RCC 7860 (cell line): ENCODE measurements at places on chromosomes 11 and 22.
A peak's percentile ranks its signal among the peaks of the same experiment; 100 is the strongest.

DNA sequence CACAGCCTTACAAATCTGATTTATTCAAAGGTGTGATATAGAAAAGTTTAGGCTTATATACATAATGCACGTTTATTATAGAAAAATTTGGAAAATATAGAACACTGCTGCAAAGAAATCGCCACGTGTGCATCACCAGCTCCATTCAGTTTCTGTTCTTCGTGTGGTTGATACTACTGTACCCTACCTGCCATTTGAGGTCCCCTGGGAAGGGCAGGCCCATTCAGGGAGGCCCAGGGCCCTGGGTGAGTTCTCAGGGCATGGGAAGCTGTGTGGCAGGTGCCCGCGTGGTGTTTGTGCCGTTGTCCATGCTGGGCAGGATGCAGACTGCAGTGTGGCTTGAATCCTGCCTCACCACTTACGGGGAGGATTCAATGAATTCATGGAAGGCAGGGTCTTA lies 60.8 kb downstream of the TBC1D22A start:
- DNase-seq, result no peak

- no peak for DNase-seq
Observed at GRCh38 chr22:36884349-36885158, 23.7 kb downstream of the NCF4 start.

DNA sequence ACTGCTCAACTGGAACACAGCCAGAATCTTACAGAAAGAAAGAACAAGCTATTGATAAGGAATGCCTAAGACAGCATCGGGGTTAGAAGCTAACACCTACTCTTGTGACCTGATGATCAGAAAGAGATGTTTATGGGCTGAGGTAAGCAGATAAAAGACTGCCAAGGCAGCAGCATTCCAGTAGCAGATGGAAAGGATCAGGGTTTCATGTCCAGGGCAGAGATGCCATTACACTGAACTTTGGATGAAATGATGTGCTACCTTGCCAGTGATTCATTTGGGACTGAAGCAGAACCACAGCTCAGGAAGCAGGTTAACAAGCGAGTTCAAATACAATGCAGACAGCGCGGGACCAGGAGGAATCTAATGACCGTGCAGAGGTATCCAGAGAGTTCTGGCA lies 27.1 kb upstream of the APOA1 start:
- DNase-seq, result no peak

- DNase-seq, result no peak
Observed at GRCh38 chr11:42625757-42626665, 685.8 kb upstream of the API5 start.

- no peak for DNase-seq
Observed at GRCh38 chr11:657691-658126, 20.6 kb downstream of the DRD4 start.

DNA sequence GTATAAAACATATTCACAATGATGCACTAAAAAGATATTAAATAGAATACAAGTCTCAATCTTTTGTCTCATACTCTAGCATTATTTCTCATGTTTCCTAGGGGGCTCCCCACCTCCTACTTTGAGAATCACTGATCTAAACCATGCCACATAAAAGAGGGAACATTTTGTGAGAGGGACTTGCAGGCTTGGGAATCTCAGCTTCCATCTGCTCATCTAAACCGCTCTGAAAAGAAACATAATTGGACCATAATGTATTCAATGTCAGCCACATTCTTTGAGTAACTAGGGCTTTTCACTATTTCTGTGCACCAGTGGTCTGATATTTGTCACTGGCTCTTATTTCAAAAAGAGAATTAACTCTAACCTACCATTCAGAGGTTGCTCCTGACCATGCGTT lies 6.4 kb upstream of the CSRP3 start:
- no peak for DNase-seq

DNA sequence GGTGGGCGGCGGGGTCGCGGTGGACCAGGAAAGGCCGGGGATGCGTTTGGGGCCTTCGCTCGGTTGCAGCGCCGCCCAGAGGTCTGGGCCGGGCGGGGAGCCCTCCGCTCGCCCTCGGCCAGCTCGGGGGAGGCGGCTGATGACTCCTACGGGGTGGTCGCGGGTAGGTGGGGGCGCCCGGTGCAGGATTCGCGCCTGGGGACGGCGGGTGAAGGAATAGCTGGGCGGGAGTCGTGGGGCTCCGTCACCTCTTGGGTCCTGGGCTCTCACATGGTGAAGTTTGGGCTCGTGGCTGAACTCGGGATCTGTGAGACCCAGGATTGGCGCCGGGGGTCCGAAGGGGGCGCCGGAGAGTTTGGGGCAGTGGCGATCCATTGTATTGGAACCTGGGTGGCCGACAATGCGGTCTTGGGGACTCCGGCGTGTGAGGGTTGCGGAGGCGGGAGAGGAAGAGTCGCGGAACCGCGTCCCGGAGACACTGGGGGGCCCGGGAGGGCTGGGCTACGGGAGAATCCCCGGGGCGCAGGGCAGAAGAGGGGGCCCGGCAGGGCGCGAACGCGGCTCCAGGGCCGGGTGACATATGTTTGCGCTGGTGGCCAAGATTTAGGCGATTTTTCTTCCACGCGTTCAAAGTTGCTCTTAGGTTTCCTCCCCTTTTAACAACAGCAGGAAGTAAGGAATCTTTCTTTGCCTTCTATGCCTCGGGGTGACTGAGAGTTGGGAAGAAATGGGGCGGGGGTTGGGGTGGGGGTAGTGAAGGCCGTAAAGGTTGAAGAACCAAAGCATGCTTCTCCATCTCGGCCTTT lies 935 bp downstream of the QSER1 start:
- DNase-seq, result no peak

DNA sequence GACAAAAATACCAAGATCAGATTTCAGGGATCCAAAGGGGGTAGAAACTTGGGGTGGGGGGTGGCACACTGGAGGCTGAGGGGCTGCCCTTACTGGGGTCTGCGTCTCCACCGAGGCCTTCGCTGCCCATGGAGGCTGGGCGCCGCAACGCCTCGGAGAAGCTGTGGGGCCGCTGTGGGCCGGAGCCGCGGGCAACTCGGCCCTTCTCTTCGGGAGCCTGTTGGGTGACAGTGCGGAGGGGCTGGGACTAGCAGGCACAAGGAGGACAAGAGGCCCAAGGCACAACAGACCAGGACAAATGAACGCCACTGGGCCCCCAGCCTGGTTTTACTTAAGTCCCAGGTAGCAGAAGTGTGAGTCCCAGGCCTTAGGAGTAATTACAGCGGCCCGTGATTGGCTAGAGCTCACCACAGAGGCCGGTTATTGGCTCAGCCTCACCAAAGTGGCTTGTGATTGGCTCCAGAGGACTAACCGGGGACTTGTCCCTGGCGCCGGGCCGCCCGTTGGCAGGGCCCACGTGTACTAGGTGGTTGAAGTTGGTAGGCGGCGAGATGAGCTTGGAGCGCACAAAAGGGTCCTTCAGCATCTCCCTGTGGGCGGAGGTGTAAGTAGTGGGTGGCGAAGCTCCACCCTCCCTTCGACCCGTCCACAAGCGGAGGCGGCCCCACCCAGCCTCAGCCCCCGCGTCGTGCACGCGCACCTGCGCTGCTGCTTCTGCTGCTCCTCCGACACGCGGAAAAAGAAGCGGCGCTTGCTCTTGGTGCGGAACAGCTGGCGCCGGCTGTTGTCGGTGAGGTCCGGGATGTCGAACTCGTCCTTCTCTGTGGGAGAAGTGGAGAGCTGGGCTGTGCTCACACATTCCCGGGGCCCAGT lies 16.5 kb upstream of the MEN1 start:
- DNase-seq, result no peak

- DNase-seq, result peak; percentile 91
Observed at GRCh38 chr11:128453444-128454336, 133.7 kb downstream of the ETS1 start.

DNA sequence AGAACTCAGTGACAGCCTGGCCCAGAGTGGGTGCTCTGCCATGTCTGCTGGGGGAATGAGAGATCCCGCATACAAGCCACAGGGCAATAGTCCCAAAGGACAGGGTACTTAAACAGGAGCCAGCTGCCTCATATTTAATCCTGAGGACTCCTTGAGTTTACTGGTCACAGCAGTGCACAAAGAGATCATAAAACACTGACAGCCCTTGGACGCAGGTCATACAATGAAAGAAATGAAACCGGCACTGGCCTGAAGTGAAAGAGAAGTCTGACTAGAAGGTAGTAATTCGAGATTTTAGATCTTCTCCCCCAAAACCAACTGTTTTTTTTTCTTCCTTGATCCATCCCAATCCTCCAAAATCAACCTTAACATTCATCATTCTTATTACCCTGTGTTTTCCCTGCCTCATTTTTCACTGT lies 299.8 kb upstream of the SYN3 start:
- no peak for DNase-seq

DNA sequence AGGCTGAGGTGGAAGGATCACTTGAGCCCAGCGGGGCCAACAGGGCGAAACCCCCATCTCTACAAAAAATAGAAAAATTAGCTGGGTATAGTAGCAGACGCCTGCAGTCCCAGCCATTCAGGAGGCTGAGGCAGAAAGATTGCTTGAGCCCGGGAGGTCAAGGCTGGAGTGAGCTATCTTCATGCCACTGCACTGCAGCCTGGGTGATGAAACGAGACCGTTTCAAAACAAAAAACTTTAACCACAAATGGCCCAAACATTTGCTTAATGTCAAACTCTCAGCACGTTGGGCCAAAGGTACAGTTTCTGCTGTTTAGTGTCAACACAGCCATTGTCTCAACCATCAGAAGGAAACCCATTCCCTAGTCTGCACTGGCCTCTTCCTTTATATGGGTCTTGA lies 69.2 kb upstream of the TTC12 start:
- no peak for DNase-seq
